A549 (cell line): ENCODE measurements at places on chromosomes 3 and 15.

- DNase-seq, result no peak
Measured at GRCh38 chr15:47371939-47372338, 345.4 kb upstream of the SEMA6D start.

- no peak for DNase-seq
Measured at GRCh38 chr3:37863949-37864822, 2.5 kb downstream of the CTDSPL start.

- DNase-seq, result no peak
Measured at GRCh38 chr3:13051066-13051465, 22.2 kb downstream of the IQSEC1 start.

- no peak for DNase-seq
Measured at GRCh38 chr3:163890661-163891060, 1187.6 kb downstream of the SI start.

DNA sequence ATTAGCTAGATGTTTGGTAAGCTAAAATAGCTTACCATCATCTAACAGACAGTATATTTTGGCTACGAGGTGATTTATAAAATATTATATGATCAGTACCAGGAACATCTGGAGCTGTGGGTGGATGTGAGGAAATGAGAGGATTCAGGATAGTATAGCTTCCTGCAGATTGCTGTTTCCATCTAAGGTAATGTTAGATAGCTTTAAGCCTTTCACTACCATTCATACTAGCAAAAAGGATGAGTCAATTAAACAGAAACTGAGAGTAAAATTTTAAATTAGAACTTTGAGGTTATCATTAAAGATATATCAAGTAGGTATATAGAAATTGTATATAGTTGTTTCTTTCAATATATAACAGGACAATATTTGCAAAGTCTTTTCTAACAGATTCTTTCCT is 8.0 kb downstream of the ZBTB20 start:
- no peak for DNase-seq

GRCh38 chr3:189186101-189186500 is 14.3 kb downstream of the TPRG1 start:
- DNase-seq, result no peak

GRCh38 chr15:49901996-49902684 is 216.9 kb downstream of the ATP8B4 start:
- DNase-seq, result peak; percentile 49

GRCh38 chr3:15918988-15919387 is 121.2 kb upstream of the ANKRD28 start:
- no peak for DNase-seq

- no peak for DNase-seq
Measured at GRCh38 chr3:109025896-109026295, 72.2 kb upstream of the GUCA1C start.

DNA sequence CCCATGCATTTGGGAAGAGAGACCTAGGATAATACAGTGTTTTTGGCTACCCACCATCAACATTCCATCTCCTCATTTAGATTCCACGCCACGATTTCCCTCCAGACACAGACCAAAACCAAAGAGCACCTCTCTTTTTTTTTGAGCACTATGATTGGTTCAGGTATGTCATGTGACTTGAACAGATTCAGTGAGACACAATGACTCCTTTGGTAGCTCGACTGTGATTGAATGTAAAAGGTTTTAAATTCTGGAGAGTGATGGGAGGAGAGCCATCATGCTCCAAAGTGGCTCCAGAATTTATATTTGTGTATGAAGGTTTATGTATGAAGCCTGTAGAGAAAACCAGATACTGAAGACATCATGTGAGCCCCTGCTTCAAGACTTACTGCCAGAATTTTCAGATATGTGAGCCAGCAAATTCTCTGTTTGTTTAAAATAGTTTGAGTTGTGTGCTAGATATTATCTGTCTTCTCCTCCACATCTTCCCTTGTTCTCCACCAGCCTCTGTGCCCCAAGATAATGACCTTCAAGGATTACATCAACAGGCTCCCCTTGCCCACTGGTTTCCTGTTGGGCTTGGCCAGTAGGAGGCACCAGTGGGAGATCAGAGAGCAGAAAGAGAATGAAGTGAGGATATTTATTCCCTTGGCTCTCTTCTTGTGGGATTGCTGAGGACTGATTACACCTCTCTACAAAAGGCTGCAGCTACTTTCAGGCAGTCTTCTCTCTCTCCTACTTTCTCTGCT is 12.5 kb downstream of the MYD88 start:
- no peak for DNase-seq

DNA sequence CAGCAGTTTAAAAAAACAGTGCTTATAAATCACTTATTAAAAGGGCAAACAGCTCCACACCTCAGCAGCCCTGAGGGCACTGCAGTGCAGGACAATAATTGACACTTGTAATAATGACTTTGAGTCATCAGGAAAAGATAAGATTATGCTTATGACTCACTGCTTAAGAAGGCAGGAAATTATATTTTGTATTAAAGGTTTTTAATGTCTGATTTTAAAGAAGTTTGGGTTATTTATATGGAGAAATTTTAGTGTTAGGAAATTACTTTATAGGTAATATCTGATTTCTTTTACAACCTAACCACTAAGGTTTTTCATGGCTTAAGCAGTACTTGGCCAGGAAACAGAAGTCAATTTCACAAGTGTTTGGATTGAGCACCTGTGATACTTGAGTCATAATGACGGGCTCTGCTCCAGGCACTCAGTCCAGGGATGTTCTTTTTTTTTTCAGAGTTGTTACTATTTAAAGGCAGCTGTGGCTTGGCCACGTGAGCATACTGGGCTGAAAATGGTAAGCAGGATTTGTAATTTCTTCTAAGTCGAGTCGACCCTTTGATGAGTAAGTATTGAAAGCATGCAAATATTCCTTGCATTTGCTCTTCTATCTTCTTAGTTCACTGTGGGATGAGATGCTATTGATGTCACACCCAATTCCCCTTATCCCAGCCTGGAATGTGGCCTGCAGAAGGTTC is 21.6 kb upstream of the SLC6A20 start:
- DNase-seq, result peak; percentile 30

GRCh38 chr3:139534992-139535879 is 4.3 kb downstream of the RBP1 start:
- no peak for DNase-seq

- DNase-seq, result no peak
Measured at GRCh38 chr3:194298331-194299227, 52.5 kb downstream of the CPN2 start.

DNA sequence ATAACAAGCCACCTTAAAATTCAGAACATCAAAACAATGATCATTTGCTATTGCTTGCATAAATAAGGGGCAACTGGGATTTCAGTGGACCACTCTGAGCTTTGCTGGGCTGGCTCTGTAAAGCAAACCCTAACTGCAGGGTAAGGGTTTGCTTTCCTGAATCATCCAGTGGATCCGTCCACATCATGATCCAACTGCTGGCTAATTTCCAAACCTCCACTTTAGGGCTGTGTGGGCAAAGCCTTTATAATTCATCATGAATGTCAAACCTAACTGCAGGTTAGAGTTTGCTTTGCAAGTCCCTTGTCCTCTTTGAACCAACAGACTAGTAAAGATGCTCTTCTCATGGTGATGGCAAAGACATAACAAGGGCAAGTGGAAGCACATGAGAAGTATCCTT is 76.1 kb downstream of the SYNPR start:
- DNase-seq, result no peak

GRCh38 chr15:69126054-69126469 is 34.4 kb upstream of the GLCE start:
- DNase-seq, result peak; percentile 72

DNA sequence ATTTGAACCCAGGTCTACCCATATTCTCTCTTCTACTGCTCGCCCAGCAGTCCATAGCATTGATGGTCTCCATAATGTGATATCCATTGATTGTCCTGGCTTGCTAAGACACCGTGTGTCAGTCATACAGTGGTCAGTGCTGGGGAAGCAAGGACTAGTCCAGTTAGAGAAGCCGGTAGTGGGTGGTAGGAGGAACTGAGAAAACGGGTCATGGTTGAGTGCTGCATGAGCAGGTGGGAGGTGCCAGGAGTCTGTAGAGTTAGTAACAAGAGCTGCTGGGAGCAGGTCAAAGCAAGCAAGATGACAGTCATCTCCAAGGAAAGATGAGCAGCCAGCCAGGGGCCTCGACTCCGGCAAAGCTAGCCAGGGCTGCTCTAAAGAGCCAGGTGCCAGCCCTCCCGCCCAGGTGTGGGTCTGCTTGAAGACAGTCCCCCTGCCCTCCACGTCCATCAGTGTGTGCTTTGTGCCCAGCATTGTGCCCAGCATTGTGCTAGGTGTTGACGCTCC is 29.5 kb upstream of the USP3 start:
- no peak for DNase-seq

GRCh38 chr3:151289445-151289844 is 11.1 kb upstream of the P2RY14 start:
- DNase-seq, result no peak

GRCh38 chr15:80309769-80310384 is 57.9 kb upstream of the CTXND1 start:
- DNase-seq, result peak; percentile 48

DNA sequence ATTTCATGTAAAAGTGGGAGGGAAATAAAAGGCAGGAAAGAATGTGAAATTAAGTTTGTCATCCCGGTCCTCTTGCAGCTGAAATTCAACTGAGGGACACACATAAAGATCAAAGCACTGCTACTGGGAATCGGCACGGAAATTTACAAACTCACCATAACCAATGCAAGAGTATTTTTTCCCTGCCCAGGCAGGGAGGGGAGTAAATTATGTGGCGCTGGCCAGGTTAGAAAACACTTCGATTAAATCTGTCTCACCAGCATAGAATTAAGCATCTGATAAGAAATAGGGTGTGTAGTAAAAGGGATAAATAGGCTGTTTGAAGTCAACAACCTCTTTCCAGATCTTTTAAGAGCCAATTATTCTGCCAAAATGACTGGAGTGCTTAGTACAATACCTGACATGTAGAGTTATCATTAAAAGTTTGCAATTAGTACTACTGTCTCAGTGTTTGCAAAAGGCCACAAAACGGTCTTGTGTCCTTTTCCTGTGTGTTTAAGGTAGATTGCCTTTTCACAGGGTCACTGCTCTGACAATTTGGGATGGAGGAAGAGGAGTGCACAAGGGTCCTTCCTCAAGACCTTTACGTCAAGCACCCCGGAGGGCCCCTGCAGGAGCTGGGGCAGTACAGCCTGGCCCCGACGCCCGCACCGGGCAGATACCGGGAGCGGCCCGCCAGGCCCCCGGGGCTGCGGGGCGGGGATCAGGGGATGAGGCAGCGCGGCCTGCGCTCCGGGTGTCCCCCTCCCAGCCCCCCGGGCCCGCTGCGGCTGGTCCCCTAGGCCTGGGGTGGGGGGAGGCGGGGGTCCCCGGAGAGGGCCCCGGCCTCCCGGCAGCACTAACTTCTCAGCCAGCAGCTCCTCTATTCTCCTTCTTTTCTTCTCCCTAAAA is 651 bp downstream of the UBA3 start:
- no peak for DNase-seq

- peak; percentile 21 for DNase-seq
Measured at GRCh38 chr3:184085389-184085852, 11.4 kb upstream of the HTR3E start.

DNA sequence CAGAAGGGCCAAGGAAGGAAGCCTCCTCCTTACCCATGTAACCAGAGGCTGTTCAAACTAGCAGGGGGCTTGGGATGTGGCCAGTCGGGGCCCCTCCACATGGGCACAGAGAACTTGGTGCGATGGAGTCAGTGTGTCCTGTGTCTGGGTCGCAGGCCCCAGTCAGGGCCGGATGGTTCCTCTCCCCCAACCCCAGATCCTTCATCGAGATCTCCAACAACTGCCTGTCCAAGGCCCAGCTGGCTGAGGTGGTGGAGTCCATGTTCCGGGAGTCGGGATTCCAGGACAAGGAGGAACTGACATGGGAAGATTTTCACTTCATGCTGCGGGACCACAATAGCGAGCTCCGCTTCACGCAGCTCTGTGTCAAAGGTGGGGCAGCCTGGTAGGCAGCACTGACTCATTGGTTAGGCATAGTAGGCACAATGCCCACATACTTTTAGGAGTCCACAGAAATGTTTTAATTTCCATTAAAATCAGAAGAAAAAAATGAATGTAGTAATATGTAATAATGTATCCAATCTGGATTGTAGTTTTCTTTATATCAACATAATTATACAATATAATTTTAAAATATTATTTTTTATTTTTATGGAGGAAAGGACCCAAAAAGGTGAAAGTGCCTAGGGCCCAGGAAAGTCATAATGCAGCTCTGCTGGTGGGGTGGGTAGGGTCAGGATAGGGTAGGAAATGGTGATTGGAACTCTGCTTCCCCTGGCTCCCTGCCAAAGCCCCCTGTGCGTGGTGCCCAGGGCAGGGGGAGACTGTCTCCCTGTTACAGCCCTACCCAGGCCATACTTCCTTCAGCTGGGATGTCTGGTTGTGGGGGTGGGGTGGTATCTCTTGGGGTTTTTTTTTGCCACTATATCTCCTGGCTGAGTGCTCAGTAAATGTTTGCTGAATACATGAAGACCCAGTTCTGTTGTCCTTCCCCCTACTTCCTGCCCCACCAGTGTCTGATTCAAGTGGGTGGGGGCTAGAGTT is 18.6 kb downstream of the DUOX1 start:
- DNase-seq, result no peak

- DNase-seq, result no peak
Measured at GRCh38 chr15:67690936-67691335, 134.4 kb upstream of the SKOR1 start.

- no peak for DNase-seq
Measured at GRCh38 chr3:195729476-195730251, 8.9 kb downstream of the MUC20 start.

GRCh38 chr3:195194559-195195206 is 76.3 kb downstream of the XXYLT1 start:
- DNase-seq, result no peak

- DNase-seq, result peak; percentile 29
Measured at GRCh38 chr3:117252208-117252607, 542.6 kb downstream of the TUSC7 start.

GRCh38 chr3:37809846-37810447 is 51.7 kb upstream of the CTDSPL start:
- no peak for DNase-seq

- DNase-seq, result peak; percentile 5
Measured at GRCh38 chr3:62554264-62554799, 181.0 kb upstream of the FEZF2 start.

DNA sequence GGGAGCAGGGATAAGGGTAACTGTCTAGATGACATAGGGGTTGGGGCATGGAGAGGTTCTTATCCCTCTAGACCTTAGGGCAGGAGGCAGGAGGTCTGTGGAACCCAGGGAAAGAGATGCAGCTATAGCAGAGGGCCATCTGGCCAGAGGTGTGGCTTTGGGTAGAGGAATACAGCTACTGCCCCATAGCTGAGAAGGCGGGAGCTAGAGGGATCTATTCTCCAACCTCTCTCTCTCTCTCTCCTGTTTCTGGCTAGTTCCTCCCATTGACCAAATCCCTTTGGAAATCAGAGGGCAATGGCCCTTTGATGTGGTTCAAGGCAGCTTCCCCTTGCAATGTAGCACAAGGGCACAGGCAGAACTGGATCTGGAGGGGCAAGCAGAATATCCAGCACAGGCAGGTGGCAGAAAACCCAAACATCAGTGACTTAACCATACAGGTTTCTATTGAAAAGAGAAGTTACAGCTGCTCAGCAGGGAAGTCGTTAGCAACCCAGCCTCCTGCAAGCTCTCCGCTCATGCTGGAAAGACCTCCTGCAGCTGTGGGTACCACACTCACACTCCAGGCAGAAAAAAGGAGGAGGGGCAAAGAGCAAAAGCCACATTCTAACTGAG is 22.3 kb upstream of the LMOD3 start:
- DNase-seq, result no peak

GRCh38 chr3:46112296-46112695 is 85.0 kb upstream of the XCR1 start:
- no peak for DNase-seq
